ENCODE measurements at places on chromosomes 5 and 9. TPM values are rescaled to one million over a fixed set of nuclear protein-coding genes. Genes with fewer than 3 reads are reported as not detected.

DNA sequence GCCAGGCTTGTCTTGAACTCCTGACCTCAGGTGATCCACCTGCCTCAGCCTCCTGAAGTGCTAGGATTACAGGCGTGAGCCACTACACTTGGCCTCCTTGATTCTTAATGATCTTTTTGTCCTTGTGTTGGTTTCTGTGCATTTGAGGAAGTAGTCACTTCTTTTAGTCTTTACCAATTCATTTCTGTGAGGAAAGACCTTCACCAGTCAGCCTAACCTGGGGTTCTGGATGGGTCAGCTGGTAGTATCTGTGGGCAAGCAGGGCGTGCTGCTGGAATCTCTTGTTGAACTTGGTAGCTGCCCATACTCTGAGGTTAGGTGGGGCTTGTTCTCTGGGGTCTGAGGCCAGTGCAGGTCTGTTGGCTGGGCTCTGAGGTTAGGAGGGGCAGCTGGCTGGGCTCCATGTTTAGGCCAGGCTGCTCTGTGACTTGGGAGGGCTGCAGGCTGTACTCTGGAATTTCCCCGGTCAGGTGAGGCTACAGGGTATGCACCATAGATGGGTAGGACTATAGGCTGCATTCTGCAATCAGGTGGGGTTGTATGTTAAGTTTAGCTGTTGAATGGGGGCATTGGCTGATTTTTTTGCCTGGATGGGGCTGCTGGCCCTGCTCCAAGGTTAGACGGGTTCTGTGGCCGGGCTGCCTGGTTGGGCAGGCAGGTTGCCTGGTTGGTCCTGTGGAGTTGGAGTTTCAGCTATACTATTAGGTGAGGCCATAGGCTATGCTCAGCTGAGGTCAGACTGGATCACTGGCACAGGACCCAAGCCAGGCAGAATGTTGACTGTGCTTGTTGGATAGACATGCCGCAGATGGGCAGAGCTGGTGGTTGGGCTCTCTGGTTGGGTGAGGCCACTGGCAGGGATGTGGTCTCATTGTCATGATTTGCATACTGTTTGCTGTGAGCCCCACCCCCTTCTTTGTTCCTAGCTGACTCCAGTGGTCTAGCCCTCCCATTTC lies 19.2 kb downstream of the UBAP1 start:
- peaks cover 19% of the 10 kb centered on the region for H3K36me3 ChIP-seq
- no peaks in the 10 kb centered on the region for H3K27me3 ChIP-seq
- DNase-seq: no peak

GRCh38 chr9:134424818-134425217 lies 98.6 kb downstream of the RXRA start:
- no peak overlapping the region for H3K4me3 ChIP-seq
- no peaks in the 10 kb centered on the region for H3K4me1 ChIP-seq
- no peak for DNase-seq
- H3K36me3 ChIP-seq: no peaks in the 10 kb centered on the region

GRCh38 chr5:67901814-67902496 lies 313.6 kb upstream of the PIK3R1 start:
- no peak for DNase-seq
- peaks cover 3% of the 10 kb centered on the region for H3K27me3 ChIP-seq
- no peaks in the 10 kb centered on the region for H3K36me3 ChIP-seq
- H3K27ac ChIP-seq: no peak overlapping the region
- H3K4me1 ChIP-seq: no peaks in the 10 kb centered on the region
- H3K4me3 ChIP-seq: no peak overlapping the region

DNA sequence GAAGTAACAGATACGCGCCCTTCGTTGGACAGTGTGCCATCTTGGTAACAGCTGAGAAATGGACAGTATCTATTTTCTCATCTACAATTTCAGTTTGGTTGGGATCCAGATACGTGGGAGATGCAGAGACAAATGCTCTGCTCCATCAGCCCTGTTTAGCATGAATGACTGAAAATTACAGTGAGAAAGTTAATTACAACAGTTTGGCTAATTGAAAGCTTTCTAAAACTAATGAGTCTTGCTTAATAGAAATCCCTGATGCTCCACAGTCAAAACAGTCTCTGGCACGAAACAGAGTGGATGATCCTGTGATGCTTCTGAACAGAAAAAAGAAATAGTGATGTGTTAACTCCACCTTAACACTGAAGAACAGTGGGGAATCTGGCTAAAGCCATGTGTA lies 140.2 kb downstream of the DNAH5 start:
- H3K4me3 ChIP-seq: no peak overlapping the region
- H3K27ac ChIP-seq: no peak overlapping the region
- H3K36me3 ChIP-seq: no peaks in the 10 kb centered on the region
- H3K27me3 ChIP-seq: no peaks in the 10 kb centered on the region
- no peak for DNase-seq

DNA sequence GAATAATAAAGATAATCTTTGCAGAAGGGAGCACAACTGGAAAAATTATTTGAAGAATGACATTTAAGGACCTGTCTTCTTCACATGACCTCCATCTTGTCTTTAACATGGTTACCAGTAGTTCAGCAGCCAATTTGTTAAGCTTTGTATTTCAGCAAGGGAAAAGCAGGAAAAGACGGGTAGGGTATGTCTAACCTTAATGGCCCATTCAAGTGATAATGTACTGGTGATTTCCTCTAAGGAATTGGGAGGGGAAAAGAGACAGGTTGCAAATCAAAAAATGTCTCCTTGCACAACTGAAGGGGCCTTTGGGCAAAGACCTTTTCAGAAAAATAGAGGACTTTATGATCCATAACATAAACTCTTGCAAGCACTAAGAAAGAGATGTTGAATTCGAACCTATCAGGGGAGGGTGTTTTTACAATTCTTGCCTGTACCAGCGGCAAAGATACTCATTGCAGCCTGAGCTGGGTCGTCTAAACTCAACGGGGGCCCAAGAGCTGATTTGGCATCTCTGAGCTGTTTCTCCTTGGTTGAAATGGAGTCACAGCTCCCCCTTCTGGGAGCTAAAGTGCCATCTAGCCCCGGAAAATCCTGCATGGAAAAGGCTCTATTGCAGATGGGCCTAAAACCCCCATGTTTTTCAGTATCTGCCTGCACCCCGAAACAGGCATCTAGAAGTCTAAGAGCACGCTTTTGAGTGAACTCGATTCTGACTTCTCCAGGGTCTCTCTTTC lies 3.8 kb downstream of the BRINP1 start:
- peaks cover 4% of the 10 kb centered on the region for H3K36me3 ChIP-seq
- no peak for DNase-seq
- H3K27me3 ChIP-seq: peaks cover 23% of the 10 kb centered on the region
- no peak overlapping the region for H3K4me3 ChIP-seq

DNA sequence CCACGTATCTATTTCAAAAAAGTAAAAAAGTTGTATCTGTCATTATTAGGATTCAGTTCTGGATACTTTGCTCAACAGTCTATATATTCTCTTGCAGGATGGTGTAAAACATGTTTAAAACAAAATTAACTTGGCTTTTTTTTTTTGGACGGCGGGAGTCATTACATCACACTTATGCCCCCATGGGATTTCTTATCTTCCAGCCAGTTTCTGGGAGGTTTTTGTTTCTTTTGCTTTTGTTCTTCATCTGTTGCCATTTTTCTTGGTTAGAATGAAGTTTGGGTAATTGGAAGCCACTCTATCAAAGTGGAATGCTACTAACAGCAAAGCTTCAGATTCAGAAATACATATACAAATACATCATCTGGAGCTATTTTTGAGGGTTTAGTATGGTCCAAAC lies 1.8 kb upstream of the STARD4 start:
- DNase-seq: no peak
- H3K27ac ChIP-seq: no peak overlapping the region
- H3K36me3 ChIP-seq: peaks cover 8% of the 10 kb centered on the region
- peaks cover 23% of the 10 kb centered on the region for H3K4me1 ChIP-seq

DNA sequence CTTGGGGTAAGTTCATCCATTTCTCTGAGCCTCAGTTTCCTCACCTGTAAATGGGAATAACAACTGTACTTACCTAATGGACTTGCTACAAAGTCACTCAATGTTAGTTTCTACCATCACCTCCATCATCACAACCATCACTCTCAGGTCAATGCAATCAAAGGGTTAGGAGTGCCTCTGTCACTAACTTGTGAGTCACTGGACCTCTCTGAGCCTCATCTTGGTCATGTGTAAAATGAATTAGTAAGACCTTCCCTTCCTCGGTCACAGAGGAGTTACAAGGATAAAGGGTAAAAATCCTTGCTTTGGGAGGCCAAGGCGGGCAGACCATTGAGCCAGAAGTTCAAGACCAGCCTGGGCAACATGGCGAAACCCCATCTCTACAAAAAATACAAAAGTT lies 12.8 kb downstream of the FABP6 start:
- H3K4me1 ChIP-seq: no peaks in the 10 kb centered on the region
- no peak overlapping the region for H3K4me3 ChIP-seq
- no peaks in the 10 kb centered on the region for H3K36me3 ChIP-seq
- no peaks in the 10 kb centered on the region for H3K27me3 ChIP-seq
- no peak for DNase-seq

DNA sequence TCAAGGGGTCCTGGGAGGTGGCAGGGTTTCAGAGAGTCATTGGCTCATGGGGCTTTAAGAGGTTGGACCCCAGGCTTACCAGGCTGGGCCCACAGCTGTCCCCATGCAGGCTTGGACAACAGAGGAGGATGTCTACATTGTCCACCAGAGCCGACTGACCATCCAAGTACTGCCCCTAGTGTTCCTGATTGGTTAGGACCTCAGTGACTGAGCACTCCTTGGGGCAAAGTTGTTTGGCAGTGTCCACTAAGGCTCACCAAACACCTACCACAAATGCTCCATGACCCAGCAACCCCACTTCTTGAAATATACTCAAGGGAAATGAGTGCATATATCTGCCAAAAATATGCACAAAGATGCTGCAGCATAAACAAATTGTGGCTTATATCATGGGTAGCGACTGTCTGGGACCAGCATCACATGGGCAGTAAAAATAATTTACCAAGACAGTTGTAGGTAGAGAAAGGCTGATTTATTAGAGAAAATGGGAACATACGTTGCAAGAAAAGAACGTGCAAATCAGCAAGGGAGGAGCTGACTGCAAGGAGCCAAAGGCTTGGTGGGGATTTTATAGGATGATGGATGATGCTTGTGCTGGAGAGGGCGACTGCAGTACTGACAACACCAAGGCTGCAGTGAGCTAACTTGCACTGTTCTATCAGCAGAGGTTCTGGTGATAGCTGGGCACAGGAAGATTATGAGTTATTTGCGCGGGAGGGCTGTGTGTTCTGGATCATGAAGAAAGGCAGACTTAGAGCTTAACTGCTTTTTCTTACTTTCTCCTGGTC lies 265.2 kb downstream of the GADD45G start:
- no peaks in the 10 kb centered on the region for H3K36me3 ChIP-seq
- H3K4me3 ChIP-seq: no peak overlapping the region
- no peak overlapping the region for H3K27ac ChIP-seq
- peaks cover 1% of the 10 kb centered on the region for H3K4me1 ChIP-seq

The PRR7 gene
- 3.1 TPM for total RNA-seq
